ENCODE measurements at places on chromosomes 16 and 17.

- no peak for DNase-seq
Observed at GRCh38 chr16:66895999-66896398, 15.7 kb downstream of the PDP2 start.

- DNase-seq: no peak
Observed at GRCh38 chr17:60563743-60564142, 36.2 kb upstream of the PPM1D start.

DNA sequence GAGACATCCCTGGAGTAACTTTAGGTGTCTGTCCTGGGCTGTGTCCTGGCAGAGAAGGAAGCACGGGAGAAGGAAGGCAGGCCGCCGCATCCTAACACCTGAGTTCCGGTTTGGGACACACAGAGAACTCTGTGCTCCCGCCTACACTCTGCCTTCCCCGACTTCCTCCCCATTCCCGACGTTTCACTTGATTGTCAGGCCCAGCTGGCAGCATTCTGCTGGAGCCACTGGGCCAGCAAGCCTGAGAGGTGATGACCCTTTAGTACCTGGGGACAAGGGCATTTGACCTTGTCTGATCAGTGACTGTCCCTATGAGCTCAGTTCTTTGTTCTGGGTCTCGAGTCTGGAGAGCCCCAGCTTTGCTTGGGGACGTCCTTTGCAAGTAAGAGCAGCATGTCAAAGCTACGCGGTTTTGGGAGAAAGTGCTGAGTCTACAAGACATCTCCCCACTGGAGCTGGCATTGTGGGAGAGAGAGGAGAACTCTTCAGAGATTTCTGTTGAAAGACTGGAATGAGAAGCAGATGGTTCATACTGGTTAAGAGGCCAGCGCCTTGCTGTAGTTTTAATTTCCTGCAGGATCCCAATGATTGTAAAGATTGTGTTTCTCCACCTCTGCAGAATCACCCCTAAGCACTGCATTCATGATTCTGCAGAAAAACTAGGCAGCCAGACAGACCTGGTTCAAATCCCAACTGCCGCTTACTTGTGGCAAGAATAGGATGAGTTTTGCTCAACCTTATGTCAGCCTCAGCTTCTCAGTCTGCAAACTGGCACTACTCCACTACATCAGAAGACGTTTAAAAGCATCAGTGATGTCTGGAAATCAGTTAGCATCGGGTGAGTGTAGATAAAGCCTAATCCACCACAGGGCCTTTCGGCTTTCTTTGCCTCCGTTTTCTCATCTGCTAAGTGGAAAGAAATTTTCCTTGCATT, 20.6 kb downstream of the ABAT start:
- DNase-seq: no peak

DNA sequence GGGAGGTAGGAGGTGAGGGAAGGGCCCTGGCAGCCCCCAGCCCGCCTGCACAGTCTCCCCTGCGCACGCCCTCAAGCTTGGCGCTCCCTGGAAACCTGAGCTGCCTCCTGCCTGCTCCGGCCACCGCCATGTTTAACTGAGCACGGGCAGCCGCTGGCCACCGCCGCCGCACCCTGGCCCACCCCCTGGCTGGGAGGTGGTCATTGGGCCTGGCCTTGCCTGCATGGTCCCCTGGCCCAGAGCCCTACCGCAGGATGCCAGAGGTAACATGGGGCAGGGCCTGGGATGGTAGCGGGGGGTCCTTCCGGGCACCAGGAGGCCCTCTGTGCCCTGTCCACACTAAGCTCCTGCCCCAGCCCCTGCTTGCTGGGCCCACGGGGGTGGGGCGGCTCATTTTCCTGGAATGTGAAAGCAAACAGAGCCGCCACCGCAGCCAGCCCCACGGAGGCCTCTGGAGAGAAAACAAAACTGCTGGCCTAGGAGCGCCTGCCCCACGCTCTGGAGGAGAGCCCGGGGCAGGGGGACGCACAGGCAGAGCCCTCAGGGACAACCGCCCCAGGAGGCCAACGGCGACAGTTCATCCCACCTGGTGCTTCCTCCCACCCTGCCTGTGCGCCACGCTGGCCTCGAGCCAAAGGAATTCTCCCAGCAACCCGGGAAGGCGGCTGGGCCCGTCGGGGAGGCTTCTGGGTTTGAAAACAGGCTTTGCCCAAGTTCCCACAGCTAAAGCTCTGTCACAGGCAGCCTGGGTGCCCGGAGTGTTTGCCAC, 8.9 kb downstream of the NHERF2 start:
- no peak for DNase-seq

- no peak for DNase-seq
Observed at GRCh38 chr16:53886482-53887378, 182.8 kb downstream of the FTO start.

DNA sequence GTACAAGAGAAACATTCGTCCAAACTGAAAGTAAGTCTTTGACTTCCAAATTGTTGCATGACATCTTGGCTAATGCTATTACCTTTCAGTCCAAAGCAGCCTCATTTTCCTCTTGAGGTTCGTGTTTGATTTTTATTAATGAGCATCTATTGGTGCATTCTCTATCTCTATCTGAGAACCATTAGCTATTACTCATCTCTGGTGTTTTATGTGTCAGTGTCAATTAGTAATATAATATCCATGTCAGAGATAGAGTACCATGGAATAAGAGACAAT, 388.1 kb upstream of the GOT2 start:
- no peak for DNase-seq
